ENCODE measurements at places on chromosomes 6 and 20. TPM values are rescaled to one million over a fixed set of nuclear protein-coding genes. Genes with fewer than 3 reads are reported as not detected.

The PSORS1C2 gene
- total RNA-seq, result not detected

The LRRN4 gene
- 224 TPM for total RNA-seq

The SEMG2 gene
- total RNA-seq, result not detected

The LAMA4 gene
- total RNA-seq, result 2.8 TPM

Measured in mesangial cell (primary cell).